Osteocyte (in vitro differentiated cells): ENCODE measurements at places on chromosomes 13 and 19.
A peak's percentile ranks its signal among the peaks of the same experiment; 100 is the strongest.

- no peak overlapping the region for H3K4me3 ChIP-seq
- H3K36me3 ChIP-seq = no peaks in the 10 kb centered on the region
- DNase-seq = no peak
- no peaks in the 10 kb centered on the region for H3K4me1 ChIP-seq
- no peaks in the 10 kb centered on the region for H3K27me3 ChIP-seq
- H3K27ac ChIP-seq = no peak overlapping the region
Measured at GRCh38 chr13:39928261-39928660, 272.8 kb downstream of the COG6 start.

DNA sequence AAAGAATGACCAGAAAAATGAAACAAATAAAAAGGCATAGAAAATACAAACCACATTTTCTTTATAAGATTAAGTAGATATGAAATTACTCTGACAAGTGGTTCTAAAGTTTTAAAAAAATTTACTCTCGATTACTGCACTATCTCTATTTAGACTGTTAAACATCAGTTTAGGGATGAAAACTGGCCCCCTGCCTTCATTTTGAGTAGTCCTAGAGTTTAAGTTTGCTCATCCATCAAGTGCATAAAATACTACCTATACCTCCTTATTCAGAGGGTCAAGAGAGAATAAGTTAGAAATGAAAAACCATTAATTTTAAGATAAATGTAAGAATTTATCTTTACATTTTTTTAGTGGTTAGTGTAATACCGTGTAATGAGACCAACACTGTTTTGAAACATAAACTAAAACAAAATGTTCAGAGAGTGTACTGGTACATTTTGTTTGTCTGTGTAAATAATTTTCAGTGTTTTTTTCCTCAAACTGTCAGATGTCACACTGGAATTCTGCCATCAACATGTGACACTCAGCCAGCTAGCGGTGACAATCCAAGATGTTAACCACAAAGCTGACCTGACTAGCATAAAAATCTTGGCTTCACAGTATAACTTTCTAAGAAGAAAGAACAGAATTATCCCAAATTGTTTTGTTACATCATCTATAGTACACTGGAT, 184.8 kb upstream of the PCDH20 start:
- H3K36me3 ChIP-seq = no peaks in the 10 kb centered on the region
- DNase-seq = no peak
- H3K4me3 ChIP-seq = no peak overlapping the region
- H3K27me3 ChIP-seq = peaks cover 2% of the 10 kb centered on the region
- H3K4me1 ChIP-seq = no peaks in the 10 kb centered on the region

- H3K27ac ChIP-seq = no peak overlapping the region
- peaks cover 20% of the 10 kb centered on the region for H3K4me1 ChIP-seq
- no peaks in the 10 kb centered on the region for H3K36me3 ChIP-seq
- H3K27me3 ChIP-seq = peaks cover 41% of the 10 kb centered on the region
- peak overlapping the region; percentile 71 for H3K4me3 ChIP-seq
Measured at GRCh38 chr19:55353803-55354697, 469 bp downstream of the COX6B2 start.

DNA sequence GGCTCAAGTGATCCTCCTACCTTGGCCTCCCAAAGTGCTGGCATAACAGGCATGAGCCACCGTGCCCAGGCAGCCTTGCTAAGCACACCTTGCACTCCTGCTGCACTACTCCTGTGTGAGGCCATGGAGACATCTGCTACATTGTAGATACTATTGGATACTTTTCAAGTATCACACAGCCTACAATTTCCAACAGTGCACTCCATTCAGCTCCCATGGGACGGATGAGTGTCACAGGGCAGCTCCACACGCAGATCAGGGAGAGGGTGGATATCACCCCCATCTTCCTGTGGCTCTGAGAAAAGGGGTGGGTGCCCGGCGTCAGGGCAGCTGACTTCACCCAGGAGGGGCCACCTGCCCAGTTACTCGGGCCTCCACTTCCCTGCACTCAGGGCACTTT, 39.1 kb upstream of the CCNE1 start:
- H3K4me3 ChIP-seq = no peak overlapping the region
- H3K27me3 ChIP-seq = no peaks in the 10 kb centered on the region
- peaks cover 2% of the 10 kb centered on the region for H3K4me1 ChIP-seq
- no peak for DNase-seq

- peaks cover 12% of the 10 kb centered on the region for H3K4me1 ChIP-seq
- H3K27ac ChIP-seq = no peak overlapping the region
- H3K4me3 ChIP-seq = no peak overlapping the region
Measured at GRCh38 chr19:35063940-35064818, 22.7 kb downstream of the HPN start.

GRCh38 chr19:48203222-48203793, 32.8 kb downstream of the ZSWIM9 start:
- H3K4me3 ChIP-seq = no peak overlapping the region
- no peak overlapping the region for H3K27ac ChIP-seq
- DNase-seq = no peak
- H3K27me3 ChIP-seq = no peaks in the 10 kb centered on the region
- no peaks in the 10 kb centered on the region for H3K36me3 ChIP-seq

- no peak overlapping the region for H3K27ac ChIP-seq
- H3K36me3 ChIP-seq = no peaks in the 10 kb centered on the region
- H3K4me1 ChIP-seq = peaks cover 5% of the 10 kb centered on the region
- H3K4me3 ChIP-seq = no peak overlapping the region
Measured at GRCh38 chr19:3146677-3147100, 10.9 kb downstream of the GNA15 start.

DNA sequence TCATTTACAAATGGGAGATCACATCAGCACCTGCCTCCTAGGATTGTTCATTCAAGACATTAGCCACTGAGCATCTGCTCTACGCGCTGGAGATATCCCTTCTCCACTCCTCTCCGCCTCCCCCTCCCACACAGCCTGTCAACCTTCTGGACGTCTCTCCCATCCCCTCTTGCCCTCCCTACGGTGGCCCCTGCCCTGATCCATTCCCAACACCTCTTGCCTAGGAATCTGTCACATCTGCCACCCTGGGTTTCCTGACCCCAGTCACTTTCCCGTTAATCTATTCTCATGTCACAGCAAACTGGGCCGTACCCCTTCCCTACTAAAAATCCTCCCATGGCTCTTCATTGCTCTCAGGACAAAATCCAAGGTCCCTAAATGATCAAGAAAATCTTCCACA, 10.3 kb downstream of the DYRK1B start:
- no peak for DNase-seq
- no peaks in the 10 kb centered on the region for H3K4me1 ChIP-seq
- H3K36me3 ChIP-seq = peaks cover 14% of the 10 kb centered on the region
- H3K27ac ChIP-seq = no peak overlapping the region
- H3K27me3 ChIP-seq = no peaks in the 10 kb centered on the region

GRCh38 chr19:16361254-16361653, 36.6 kb downstream of the KLF2 start:
- no peaks in the 10 kb centered on the region for H3K27me3 ChIP-seq
- peaks cover 3% of the 10 kb centered on the region for H3K4me1 ChIP-seq
- H3K4me3 ChIP-seq = no peak overlapping the region
- no peak overlapping the region for H3K27ac ChIP-seq

- no peak for DNase-seq
- H3K4me1 ChIP-seq = peaks cover 81% of the 10 kb centered on the region
- H3K4me3 ChIP-seq = no peak overlapping the region
- H3K36me3 ChIP-seq = peaks cover 21% of the 10 kb centered on the region
- H3K27me3 ChIP-seq = no peaks in the 10 kb centered on the region
Measured at GRCh38 chr13:98546402-98546801, 30.5 kb downstream of the STK24 start.

- no peak overlapping the region for H3K4me3 ChIP-seq
- H3K4me1 ChIP-seq = no peaks in the 10 kb centered on the region
- no peaks in the 10 kb centered on the region for H3K27me3 ChIP-seq
- H3K36me3 ChIP-seq = no peaks in the 10 kb centered on the region
Measured at GRCh38 chr13:22486490-22486889, 694.3 kb upstream of the SGCG start.

DNA sequence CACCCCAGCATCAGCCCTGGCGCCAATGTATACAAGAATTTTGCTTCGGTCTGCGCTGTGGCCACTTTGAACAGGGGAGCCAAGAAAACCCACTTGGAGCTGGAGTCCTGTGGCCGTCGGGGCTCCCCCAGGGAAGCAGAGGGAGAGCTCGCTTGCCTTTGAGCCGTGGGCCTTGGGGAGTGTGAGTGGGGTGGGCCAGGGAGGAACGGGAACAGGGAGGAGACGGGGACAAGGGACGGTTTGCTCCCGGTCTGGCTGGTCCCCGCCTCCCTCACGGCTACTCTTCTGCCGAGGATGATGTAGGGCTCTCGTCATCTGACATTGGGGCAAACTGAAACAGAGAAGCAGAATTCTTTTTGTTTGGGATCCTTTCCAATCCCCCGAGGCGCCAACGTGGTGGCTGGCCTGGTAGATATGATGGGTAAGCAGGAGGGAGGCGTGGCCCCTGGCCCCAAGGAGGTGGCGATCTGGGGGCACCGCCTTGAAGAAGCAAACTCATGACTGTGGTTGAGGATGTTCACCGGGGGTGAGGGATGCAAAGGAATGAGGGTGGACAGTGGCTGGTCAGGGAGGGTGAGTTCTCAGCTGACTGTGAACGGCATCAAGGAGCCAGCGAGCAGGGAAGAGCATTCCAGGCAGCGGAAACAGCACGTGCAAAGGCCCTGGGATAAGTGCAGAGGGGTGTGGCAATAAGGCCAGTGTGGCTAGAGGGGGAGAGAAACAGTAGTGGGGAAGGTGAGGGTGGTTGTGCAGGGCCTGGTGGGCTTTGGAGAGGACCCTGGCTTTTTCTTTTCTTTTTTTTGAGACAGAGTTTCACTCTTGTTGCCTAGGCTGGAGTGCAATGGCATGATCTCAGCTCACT, 10.9 kb upstream of the SPC24 start:
- no peaks in the 10 kb centered on the region for H3K27me3 ChIP-seq
- H3K36me3 ChIP-seq = peaks cover 54% of the 10 kb centered on the region
- H3K4me3 ChIP-seq = no peak overlapping the region
- peaks cover 10% of the 10 kb centered on the region for H3K4me1 ChIP-seq

- H3K27me3 ChIP-seq = no peaks in the 10 kb centered on the region
- H3K36me3 ChIP-seq = peaks cover 38% of the 10 kb centered on the region
- H3K4me3 ChIP-seq = peak overlapping the region; percentile 5
Measured at GRCh38 chr13:110338441-110339101, 31.5 kb downstream of the COL4A2 start.
